ENCODE measurements at places on chromosomes 3 and 15.

- DNase-seq = peak; percentile 37
Measured at GRCh38 chr3:44584646-44585501, at the start of gene ZNF660. Gene ZNF660, plus strand, starts transcription at chr3:44584964. Its CDS starts 9,230 bp downstream, at chr3:44594194.

GRCh38 chr3:11929531-11929930 lies 74.7 kb upstream of the SYN2 start:
- no peak for DNase-seq

DNA sequence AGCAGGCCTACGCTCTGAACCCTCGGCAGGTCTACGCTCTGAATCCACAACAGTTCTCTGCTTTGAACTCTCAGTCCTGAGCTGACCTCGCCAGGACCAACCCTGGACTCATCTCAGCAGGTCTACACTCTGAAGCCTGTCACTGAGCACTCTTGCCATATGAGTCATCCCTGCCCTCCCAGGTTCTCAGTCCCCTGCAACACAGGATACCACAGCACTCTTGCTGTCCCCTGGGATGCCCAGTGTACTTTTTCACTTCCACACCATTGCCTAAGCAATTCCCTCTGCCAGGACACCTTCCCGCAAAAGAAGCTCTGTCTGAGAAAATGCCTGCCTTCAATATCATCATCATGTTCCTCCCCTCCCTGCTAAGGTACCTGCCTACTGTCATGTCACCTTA lies 42.0 kb downstream of the NUP210 start:
- no peak for DNase-seq

DNA sequence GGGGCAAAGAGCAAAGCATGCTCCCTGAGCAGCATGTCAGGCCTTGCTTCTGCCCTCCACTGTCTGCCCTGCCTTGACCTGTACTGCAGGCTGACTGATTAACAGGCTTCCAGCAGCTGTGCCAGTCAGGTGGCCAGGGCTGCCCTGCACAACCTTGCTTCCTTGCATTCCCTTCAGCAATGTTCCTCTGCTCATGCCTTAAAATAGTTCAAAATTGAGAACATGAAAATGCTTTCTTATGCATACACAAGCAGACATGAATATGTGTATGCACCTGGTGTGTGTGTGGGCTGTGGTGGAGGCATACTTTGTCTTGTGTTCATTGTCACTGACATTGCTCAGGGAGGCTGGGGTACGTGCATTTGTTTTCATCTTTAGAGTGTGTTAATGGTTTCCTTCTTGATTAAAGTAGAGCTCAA lies 1.2 kb upstream of the SLC22A13 start:
- DNase-seq = no peak

- no peak for DNase-seq
Measured at GRCh38 chr3:112046599-112046998, 12.1 kb downstream of the TMPRSS7 start.

GRCh38 chr15:44811337-44811736 lies 75.0 kb downstream of the TRIM69 start:
- DNase-seq = no peak

DNA sequence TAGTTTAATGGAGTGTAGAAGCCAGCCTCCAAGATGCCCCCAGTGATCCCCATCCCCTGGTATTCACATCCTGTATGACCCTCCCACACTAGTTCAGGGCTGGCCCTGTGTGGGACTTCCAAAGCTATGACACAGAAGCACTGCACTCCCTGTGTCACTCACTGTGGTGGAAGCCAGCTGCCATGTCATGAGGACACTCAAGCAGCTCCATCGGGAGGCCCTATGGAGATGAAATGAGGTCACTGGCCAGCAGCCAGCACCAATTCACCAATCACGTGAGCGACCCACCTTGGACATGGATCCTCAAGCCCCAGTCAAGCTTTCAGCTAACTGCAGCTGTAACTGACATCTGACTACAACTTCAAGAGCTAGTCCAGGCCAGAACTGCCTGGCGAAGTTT lies 3.9 kb upstream of the ACAN start:
- no peak for DNase-seq

DNA sequence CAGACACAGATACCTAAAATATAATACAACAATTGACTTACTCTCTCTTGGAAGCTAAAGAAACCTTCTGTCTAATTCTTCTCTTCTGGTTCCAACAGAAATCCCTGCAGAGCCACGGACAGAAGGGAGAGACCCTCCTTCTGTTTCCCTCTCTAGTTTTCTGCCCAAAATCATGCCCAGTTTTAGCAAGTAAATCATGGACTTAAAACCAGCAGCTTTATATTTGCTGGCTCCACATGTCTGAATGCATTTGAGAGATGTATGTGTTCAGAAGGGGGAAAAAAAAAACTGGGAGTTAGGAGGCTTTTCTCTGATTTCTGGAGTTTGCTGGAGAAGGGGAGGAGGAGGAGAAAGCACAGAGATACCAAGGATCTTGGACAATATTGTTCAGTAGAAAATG lies 147.1 kb downstream of the LSAMP start:
- DNase-seq = no peak

DNA sequence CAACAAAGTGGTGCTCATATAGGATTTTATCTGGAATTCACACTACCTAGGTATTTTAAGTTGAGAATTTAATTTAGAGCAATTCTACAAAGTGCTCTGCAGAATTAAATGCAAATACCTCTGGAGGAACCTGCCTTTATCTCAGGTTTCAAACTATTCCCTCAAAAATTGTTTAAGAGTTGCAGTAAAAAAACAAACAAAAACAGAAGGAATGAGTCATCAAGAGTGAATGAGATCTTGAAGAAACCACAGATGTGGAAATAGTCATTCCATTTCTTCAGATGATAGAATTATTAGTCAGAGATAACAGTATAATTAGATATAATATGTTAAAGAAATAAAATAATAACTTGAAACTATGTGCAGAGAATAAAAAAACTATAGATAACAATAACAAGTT lies 80.8 kb upstream of the SCN5A start:
- DNase-seq = no peak

DNA sequence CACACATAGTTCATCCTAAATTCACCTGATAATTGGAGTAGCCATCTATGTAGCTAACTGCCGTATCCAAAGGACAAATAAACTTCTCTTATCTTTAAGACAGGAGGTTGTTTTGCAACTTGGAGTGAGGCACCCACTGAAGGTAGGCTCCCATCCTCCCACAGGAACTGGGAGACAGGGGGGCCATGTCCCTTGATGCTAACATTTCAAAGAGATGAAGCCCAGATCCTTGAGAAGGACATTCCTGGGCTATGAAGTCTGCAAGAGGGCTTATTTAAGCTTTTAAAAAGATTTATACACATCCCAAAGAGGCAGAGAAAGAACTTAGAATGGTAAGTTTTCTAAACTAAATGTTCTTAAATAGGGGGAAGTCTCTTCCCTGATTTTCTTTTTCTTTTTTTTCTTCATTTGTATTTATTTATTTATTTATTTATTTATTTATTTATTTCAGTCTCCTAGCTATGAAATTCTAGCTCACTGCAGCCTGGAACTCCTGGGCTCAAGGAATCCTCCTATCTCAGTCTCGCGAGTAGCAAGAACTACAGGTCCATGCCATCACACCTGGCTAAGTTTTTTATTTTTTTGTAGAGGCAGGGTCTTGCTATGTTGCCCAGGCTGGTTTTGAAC lies 12.8 kb upstream of the MOBP start:
- no peak for DNase-seq

- no peak for DNase-seq
Measured at GRCh38 chr3:67484085-67484484, 170.3 kb downstream of the SUCLG2 start.

GRCh38 chr3:197458179-197458707 lies 97.5 kb downstream of the BDH1 start:
- DNase-seq = peak; percentile 61

GRCh38 chr15:40952901-40953712 lies at the start of gene CHAC1:
Gene CHAC1, plus strand, starts transcription at chr15:40953471. Its CDS starts 113 bp downstream, at chr15:40953584.
- DNase-seq = peak; percentile 99

GRCh38 chr3:81592101-81592500 lies 169.3 kb downstream of the GBE1 start:
- no peak for DNase-seq

GRCh38 chr3:140359233-140359995 lies 318.4 kb upstream of the TRIM42 start:
- DNase-seq = no peak

GRCh38 chr15:76070921-76071635 lies 11.3 kb downstream of the TMEM266 start:
- no peak for DNase-seq

DNA sequence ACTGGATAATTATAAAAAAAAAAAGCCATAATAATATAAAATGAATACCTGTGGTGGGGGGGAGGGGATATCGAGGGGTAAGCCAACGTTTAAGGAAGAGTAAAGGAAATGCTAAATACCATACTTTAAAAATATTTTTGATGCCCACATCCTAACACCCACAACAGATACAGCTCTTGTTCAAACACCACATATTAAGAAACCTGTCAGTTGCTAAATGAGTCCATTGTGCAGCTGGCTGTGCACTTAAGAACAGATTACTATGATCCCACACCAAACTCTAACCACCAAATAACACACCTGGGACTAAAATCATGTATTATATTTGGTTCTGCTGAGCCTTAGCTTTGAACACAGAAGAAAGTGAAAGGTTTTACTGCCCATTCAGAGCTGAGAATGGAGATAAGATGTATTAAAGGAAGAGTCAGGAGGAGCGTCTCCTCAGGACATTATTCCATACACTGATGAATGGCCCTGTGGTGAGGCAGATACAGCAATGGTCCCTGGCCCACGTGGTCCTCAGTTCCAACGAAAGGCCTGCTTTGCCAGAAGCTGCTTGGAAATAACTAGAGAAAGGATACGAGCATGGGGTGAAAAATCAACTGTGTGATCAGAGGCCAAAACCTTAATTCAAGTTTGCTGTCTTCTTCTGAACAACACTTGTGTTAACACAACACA lies 515.4 kb downstream of the FOXP1 start:
- DNase-seq = peak; percentile 61

- peak; percentile 33 for DNase-seq
Measured at GRCh38 chr3:72444656-72445223, 403.5 kb downstream of the SHQ1 start.

GRCh38 chr3:98528474-98529346 lies 3.1 kb upstream of the GPR15 start:
- no peak for DNase-seq

- no peak for DNase-seq
Measured at GRCh38 chr3:48518638-48519276, 14.8 kb upstream of the SHISA5 start.

GRCh38 chr3:109643590-109643989 lies 306.2 kb upstream of the DPPA4 start:
- DNase-seq = peak; percentile 41

All from activated CD8-positive, alpha-beta T cell treated with anti-CD3 and anti-CD28 coated beads for 36 hours (primary cell).